ENCODE measurements at places on chromosomes 2 and 18. TPM values are rescaled to one million over a fixed set of nuclear protein-coding genes. Genes with fewer than 3 reads are reported as not detected.

- DNase-seq = no peak
Observed at GRCh38 chr18:12304351-12305210, 3.5 kb upstream of the TUBB6 start.

DNA sequence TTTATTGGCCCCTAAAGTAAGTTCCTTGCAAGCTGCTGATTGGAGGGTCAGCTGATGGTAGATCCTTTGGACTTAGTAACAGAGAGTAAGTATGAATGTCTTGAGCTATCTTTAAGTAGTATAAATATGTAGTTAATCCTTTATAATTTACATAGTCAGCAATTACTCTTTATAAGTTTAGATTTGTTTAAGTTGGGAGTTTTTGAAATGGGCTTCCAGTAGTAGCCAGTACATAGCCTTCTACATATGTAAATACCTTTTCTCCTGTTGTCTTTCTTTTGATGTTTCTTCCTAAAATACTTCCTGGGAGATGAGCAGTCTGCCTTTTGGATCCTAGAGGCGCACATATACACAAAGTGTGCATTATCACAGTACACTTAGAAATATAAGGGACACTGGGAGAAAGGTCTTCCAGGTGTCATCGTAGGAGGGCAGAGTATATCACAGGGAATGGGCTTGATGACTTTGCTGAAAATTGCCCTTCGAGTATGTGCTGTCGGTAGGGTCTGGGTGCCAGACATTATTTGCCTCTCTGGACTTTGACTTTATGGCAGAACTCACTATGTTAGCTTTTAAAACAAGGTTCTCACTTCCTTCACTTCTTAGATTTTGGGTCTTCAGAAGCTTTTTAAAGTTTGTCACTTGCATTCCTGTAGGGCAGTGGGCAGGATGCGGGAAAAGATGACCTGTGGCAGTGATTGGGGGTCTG lies 21.6 kb downstream of the TTLL4 start:
- DNase-seq = no peak

- DNase-seq = no peak
Observed at GRCh38 chr2:113741091-113741490, 15.4 kb downstream of the SLC35F5 start.

The C2orf78 gene
- not detected for polyA plus RNA-seq

DNA sequence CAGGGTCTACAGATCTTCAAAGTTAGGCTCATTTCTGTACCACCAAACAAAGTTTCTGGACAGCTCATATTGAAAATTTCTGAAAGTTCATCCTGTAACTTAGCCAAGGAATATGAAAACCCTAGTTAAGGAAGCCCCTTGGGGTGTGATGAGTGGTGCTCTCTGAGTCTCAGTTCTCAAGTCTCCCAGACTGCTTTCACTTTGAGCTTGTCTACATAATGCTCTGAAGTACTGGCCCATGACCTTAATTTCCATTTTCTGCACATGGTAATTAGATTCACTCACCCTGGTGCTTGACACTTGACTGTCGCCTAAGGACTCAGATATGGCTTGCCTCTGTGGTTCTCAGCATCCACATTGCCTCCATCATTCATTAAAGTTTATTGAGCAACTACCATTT lies 51.7 kb upstream of the SATB2 start:
- DNase-seq = no peak

DNA sequence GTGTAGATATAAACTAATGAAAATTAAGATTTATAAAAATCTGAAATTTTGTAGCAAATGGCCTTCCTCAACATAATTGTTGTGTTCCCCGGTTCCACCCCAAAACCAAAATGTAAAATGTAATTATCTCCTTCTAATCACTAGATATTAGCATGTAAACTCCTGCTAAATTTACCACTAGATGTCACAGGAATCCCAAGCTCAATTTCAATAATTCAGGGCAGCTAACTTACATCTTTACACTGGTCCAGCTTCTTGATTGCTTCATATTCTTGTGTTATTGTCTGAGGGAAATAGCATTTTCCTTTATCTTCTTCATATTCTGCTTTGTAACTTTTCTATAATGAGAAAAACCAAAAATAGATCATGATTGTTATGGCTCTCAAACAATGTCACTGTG lies 42.6 kb downstream of the NEB start:
- no peak for DNase-seq

The DNAJB2 gene
- polyA plus RNA-seq = 97.8 TPM

DNA sequence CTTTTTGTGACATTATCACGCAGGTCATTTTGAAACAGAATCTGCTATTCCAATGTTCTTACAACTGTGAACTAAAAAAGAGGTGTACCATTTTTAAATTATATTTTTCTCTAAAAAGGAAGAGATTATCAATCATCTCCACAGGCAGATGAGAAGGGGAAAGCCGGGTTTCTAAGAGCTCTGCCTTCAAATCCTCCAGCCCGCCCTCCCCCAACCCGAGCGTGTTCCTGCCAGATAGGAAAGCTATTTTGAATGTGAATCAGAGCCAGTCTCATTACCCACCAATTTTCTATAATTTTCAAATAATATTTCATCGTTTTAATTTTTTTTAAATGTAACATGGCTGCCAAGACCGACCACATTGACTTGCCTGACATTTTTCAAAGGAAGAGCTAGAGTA lies 65.9 kb downstream of the KCNF1 start:
- DNase-seq = no peak

- DNase-seq = peak; percentile 97
Observed at GRCh38 chr2:99337113-99338028, at the start of gene EIF5B. Gene EIF5B (plus strand): TSS chr2:99337389. CDS start chr2:99337555, 166 bp downstream.

DNA sequence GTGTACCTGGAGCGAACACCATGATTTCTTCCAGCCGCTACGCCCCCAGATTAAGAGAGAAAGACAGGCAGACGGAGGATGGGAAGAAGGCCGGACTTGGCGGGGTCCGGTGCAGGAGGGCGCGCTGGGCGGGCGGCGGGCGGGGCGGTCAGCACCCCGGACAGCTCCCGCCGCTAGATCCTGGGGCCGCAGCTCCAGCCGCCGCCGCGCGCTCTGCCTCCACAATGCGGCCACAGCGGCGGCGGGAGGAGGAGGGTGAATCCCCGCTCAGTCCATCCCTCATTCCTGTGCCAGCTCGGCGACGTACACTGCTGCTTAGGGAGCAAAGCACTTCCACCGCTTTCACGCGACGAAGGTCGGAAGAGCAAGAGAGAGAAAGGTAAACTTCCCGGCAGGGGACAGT lies at the start of gene AKAIN1:
TSS of gene AKAIN1 (minus strand) at position 226 of the 403 bp plus-strand sequence. CDS start at position 22, 204 bp downstream.
- DNase-seq = peak; percentile 47

The ACMSD gene
- 0.34 TPM for polyA plus RNA-seq

Data from hindlimb muscle (tissue), 1 donor.